GM23248 (cell line): ENCODE measurements at places on chromosomes 16 and 17.
A peak's percentile ranks its signal among the peaks of the same experiment; 100 is the strongest.

- DNase-seq: no peak
Measured at GRCh38 chr16:49311823-49312222, 30.2 kb upstream of the CBLN1 start.

- DNase-seq: peak; percentile 86
Measured at GRCh38 chr17:59845595-59846393, 46.9 kb downstream of the TUBD1 start.

- DNase-seq: no peak
Measured at GRCh38 chr17:45993962-45994627, 5.0 kb upstream of the STH start.

GRCh38 chr16:3482659-3483241 is 12.5 kb downstream of the C16orf90 start:
- no peak for DNase-seq

DNA sequence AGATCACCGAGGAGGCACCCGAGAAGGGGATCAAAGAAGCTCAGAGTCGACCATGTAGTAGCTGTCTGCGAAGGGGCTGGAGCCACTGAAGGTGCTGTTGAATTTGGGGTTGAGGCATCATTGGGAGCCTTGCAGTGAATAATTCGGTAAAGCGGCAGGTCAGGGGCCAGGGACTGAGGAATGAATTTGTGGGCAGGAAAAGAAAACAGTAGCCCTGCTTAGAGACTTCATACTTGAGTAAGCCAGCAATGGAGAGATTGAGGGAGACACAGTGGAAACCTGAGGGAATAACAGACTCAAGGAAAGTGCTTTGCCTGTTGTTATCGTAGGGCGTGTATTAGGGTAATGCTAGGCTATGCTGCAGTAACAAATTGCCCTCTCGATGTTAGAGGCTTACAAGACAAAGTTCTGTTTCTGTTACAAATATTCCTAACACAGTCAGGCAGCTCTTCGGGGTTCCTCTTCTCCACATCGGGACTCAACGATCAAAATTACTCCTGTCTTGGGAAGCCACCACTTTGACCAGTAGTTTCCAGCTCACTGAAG is 13.4 kb upstream of the HERPUD1 start:
- no peak for DNase-seq

GRCh38 chr17:29574732-29575510 is 6.4 kb downstream of the TP53I13 start:
- no peak for DNase-seq

GRCh38 chr16:80231888-80232287 is 308.9 kb upstream of the DYNLRB2 start:
- DNase-seq: peak; percentile 92

- peak; percentile 8 for DNase-seq
Measured at GRCh38 chr16:71626858-71627213, 852 bp downstream of the MARVELD3 start.

- no peak for DNase-seq
Measured at GRCh38 chr17:40175928-40176753, 1.1 kb upstream of the RAPGEFL1 start.

GRCh38 chr16:867421-868385 is 67.2 kb upstream of the GNG13 start:
- no peak for DNase-seq

DNA sequence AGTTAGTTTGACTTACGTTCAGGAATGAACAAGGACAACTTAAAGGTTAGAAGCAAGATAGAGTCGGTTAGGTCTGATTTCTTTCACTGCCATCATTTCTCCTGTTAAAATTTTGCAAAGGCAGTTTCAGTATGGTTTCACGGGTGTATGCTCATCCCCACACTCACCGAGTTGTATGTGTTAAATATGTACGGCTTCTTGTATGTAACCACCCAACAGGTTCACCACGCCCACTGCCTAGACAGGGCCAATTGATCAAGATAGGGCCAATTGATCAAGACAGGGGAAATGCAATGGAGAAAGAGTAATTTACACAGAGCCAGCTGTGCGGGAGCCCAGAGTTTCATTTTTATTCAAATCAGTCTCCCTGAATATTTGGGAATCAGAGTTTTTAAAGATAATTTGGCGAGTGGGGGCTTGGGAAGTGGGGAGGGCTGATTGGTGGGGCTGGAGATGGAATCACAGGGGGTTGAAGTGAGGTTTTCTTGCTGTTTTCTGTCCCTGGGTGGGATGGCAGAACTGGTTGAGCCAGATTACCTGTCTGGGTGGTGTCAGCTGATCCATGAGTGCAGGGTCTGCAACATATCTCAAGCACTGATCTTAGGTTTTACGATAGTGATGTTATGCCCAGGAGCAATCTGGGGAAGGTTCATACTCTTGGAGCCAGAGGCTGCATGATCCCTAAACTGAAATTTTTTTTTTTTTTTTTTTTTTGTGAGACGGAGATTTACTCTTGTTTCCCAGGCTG is 62.4 kb upstream of the PLCG2 start:
- no peak for DNase-seq

GRCh38 chr17:67922503-67922902 is 73.8 kb downstream of the C17orf58 start:
- no peak for DNase-seq

- DNase-seq: no peak
Measured at GRCh38 chr17:65542610-65543009, 18.8 kb downstream of the AXIN2 start.
